ENCODE measurements at places on chromosomes 11 and 22.
A peak's percentile ranks its signal among the peaks of the same experiment; 100 is the strongest.

DNA sequence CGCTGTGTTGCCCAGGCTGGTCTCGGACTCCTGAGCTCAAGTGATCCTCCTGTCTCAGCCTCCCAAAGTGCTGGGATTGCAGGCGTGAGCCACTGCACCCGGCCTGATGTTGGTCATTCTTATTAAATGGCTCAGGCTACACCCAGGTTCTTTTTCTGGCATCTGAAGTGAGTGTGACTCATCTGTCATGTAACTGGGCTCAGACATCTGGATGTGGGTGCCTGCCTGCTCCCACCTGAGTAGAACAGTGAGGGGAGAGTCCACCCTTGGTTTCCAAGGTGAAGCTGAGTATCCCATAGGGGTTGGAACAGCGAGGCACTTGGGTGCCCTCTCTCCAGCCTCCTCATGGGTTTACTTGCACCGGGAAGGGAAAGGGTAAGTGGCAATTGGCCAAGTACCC is 36.7 kb upstream of the EIF3D start:
- no peak for DNase-seq

- DNase-seq, result no peak
These were observed 39.4 kb upstream of the LIN7C start for GRCh38 chr11:27545946-27546345.

- DNase-seq, result no peak
These were observed 4.1 kb downstream of the PANX2 start for GRCh38 chr22:50174382-50175190.

DNA sequence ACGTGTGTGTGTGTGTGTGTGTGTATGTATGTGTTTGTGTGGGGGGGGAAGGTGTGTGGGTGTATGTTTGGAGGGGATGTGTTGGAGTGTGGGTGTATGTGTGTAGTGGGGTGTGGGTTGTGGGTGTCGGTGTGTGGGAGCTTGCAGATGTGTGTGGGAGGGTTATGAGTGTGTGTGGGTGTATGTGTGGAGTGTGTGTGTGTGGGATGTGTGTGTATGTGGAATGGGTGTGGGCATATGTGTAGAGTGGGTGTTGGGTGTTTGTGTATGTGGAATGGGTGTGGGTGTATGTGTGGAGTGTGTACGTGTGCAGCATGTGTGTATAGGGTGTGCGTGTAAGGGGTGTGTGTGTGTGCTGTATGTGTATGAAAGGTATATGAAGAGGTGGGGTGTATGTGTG is 14.7 kb downstream of the STX3 start:
- DNase-seq, result no peak

GRCh38 chr11:31236143-31236542 is 133.4 kb downstream of the DCDC1 start:
- peak; percentile 12 for DNase-seq

- no peak for DNase-seq
These were observed 13.9 kb downstream of the CRTAM start for GRCh38 chr11:122852074-122852795.

GRCh38 chr22:49565516-49565855 is 262.2 kb downstream of the BRD1 start:
- DNase-seq, result no peak

DNA sequence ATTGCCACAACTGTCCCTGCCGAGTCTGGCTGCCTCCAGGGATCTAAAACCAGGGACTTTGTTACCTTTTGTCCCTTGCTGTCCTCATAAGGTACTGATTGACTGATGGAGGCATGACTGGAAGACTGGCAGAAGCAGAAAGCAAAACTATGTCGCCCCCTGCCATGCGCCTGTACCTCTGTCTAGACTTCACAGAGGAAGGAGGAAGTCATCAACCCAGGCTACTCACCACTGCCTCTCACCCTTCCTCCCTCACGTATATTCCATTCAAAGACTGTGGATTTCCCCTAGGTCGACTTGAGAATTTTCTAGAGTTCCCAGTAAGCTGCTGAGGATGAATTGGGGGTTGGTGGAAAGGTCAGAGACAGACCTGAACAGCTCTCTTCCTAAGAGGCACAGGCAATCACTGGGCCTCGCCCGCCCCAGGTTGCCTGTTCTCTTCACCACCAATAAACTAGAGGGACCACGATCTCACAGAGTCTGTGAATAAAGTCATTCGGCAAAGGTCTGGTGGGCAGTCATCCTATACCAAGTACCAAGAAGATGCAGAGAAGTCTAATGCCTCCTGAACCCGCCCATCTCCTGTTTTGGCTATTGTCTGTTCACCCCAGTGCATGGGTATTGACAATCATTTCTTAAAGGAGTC is 27.5 kb upstream of the CHST1 start:
- no peak for DNase-seq

- no peak for DNase-seq
These were observed 5.4 kb downstream of the MUC5B start for GRCh38 chr11:1228101-1228821.

- no peak for DNase-seq
These were observed 132.2 kb upstream of the SESN3 start for GRCh38 chr11:95363164-95363563.

DNA sequence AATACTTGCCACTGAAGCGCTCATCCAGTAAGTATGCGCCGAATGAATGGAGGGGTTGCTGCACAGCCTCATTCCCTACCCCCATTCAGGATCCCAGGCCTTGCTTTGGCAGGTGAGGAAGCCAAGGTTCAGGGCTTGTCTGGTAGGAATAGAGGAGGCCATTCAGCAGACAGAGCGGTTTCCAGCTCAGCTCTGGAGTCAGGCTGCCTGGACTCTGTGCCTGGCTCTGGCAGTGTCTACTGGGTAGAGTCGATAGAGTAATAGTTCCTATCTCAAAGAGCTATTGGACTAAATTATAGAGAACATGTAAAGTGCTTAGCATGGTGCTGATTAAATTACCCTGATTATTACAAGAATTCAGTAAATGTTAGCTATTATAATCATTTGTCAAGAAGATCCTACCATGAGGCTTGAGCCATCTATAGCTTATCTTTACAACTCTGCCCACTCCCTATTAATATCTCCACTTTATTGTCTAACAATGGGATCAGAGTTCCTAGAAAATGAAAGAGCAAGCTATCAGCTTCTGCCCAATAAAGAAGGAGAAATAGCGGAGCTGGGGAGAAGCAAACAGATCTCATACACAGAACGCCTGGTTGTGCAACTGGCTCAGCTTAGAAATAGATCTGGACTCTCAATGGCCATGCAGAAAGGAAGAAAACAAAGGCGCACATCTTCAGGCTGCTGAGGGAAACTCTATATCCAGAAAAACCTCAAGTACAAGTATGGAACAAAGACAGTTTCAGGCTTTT is 6.6 kb upstream of the SNX32 start:
- no peak for DNase-seq

- DNase-seq, result no peak
These were observed 89.2 kb downstream of the MORC2 start for GRCh38 chr22:30879415-30879797.

GRCh38 chr11:19766206-19766605 is 53.6 kb downstream of the NAV2 start:
- DNase-seq, result peak; percentile 41

Data from dermis blood vessel endothelial cell (primary cell).